Daoy (cell line): ENCODE measurements at places on chromosomes 1 and 21. TPM values are rescaled to one million over a fixed set of nuclear protein-coding genes. Genes with fewer than 3 reads are reported as not detected.

The ARHGEF16 gene
- 4.7 and 10.9 TPM in 2 replicates for total RNA-seq

The TFF3 gene
- total RNA-seq = 2.4 and 3.4 TPM in 2 replicates

DNA sequence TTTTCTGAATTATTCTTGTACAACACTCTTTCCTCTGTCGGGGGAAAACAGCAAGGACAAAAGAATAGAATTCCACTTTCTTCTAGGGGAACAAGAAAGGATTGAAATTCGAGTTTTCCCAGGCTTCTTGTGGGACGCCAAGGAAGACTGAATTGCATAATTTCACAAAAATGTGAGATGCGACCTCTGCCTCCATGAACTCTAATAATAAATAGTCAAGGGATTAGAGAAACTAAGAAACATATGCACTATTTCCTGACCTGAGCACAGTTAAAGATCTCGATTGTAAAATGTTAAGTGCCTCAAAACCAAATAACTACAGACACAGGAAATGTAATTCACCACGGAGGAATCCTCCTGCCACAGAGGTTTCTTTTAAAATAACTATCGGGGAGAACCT lies 117.3 kb upstream of the MARK1 start:
- no peak for DNase-seq

DNA sequence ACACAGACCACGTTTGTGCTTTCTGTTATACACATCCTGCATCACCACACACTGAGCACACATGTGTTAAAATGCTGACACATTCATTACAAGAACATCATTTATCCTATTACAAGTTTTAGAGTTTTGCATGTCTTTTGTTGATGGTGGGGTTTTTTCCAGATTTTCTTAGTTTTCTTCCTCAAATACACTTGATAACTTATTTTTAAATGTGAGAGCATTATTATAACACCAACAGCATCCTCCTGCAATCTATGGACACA lies 67.3 kb downstream of the TGFBR3 start:
- DNase-seq = no peak

- DNase-seq = peak; percentile 19
Observed at GRCh38 chr1:101506541-101507164, 269.8 kb downstream of the S1PR1 start.
